Brain pericyte (primary cell): ENCODE measurements at places on chromosomes 13 and 19.

DNA sequence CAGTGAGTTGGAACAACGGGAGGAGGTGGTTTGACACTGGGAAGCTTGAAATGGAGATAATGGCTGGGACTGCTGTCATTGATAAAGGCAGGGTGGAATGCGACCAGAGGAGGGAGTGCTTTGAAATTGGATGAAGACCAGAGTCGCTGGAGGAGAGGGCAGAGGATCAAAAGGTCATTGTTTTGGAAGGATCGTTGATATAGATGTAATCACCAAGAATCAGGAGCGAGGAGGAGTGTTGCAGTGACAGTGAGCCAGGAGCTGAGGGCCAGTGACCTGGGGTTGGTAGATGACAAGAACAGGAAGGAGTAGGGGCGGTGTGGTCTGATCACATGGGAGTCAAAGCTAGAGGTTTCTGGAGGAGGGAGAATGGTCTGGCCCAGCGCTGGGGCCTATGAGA is 25.3 kb downstream of the TM9SF2 start:
- DNase-seq: no peak

GRCh38 chr19:43667876-43668405 is 2.0 kb downstream of the PLAUR start:
- DNase-seq: no peak

GRCh38 chr19:2700660-2701360 is 1.7 kb downstream of the GNG7 start:
- no peak for DNase-seq

GRCh38 chr13:107407074-107407473 is 808.3 kb downstream of the LIG4 start:
- DNase-seq: no peak

DNA sequence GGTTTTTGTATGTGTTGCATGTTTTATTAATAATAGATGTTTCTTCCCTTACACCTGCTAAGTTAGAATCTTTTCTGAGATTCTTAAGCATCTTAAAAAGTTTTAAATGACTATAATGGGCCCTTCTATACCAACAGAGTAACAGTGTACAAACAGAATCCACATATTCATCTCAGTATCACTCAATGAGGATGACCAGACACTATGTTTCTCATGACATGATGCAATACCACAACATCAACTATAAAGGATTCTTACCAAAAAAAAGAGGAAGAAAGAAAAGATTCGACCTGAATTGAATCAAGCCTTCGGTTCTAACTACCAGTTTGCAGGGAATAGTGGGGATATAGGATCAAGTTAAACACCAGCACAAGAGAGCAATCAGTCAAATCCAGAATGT is 56.5 kb downstream of the INTS6 start:
- DNase-seq: no peak

DNA sequence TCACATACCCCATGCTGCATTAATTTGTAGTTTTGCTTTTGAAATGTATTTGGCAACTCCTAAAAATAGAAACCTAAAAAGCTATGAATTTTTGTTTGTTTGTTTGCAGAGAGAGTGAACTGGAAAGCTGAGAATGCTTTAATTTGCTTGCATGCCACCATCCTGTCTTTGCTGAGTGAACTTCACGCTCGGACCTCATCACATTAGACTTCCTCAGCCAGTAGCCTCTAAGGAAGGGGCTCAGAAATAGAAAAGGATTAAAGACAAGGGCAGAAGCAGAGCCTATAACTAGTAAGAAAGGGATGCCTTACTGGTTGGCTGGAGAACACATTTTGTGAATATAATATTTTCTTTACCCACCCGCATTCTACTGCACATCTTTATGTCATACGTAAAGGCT is 275.1 kb downstream of the DCLK1 start:
- no peak for DNase-seq

DNA sequence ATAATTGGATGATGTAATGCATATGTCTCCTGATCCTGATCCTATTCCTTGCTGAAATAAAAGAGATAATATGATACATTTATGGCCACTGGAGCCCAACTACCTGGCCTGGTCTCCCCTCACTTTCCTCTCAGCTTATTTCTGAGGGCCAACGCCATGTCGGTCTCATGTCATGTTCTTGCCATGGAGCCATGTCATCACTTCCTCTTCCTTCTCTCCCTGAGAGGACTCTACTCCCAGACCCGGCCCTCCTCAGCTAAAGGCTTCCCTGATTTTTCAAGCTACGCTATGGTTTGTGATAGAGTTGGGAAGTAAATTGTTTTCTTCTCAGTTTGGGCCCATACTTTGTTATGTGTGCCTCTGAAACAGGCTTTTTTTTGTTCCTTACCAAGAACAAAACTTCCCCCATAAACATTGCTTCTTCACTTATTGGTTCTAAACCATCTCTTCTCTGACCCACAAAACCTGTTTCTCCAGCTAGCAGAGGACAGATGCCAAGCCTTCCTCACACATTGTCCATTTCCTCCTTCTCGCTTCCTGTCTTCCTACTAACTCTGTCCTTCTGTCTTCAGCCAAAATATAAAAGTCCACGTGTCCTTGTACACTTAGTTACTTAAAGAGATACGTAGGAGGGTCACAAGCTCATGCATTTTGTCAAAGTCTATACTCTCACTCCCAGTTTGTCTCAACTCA is 319.9 kb upstream of the DACH1 start:
- no peak for DNase-seq

DNA sequence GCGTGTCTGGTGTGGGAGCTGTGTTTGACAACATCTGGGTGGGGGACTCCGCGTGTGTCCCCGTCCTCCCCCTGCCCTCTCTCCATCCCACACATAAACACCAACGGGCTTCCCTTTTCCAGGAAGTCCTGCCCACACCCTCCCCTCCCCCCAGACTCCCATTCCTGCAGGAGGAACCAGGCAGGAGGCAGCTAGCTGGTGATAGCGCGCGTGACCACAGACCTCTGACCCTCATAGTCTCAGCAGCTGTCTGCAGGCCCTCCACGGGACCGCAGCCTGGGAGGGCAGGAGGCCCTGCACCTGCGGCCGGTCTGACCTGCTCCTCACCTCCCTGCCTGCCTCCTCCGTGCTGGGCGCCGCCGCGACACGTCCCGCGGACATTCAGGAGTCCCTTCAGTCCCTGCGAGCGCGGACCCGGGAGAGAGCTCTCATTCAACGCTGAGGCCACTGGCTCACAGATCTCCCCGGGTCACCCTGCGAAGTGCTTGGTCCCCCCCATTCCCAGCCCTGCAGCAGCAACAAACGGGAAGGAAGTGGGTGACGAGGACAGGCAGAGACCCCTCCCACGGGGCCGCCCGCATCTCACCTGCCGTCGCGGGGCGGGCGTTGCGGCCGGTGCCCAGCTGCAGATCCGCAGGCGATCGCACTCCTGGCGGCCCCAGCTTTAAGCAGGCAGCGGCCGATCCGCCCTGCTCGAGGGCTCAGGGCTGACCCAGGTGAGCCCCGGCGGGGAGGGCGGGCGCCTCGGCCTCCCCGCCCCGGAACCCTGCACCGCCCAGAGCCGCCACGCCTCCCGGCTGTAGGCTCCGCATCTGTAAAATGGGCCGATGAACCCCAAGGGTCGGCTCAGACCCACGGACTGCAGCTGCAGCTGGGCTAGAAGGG is 1.1 kb upstream of the ACP5 start:
- no peak for DNase-seq
